ENCODE measurements at places on chromosomes 12 and 14.

GRCh38 chr12:13200841-13201240 lies 4.3 kb downstream of the EMP1 start:
- no peak for DNase-seq

GRCh38 chr12:106759526-106760183 lies 14.8 kb upstream of the RIC8B start:
- DNase-seq = no peak

- no peak for DNase-seq
Observed at GRCh38 chr12:132275110-132275531, 54.3 kb downstream of the GALNT9 start.

- DNase-seq = no peak
Observed at GRCh38 chr12:107311682-107312081, 218.3 kb upstream of the CRY1 start.

DNA sequence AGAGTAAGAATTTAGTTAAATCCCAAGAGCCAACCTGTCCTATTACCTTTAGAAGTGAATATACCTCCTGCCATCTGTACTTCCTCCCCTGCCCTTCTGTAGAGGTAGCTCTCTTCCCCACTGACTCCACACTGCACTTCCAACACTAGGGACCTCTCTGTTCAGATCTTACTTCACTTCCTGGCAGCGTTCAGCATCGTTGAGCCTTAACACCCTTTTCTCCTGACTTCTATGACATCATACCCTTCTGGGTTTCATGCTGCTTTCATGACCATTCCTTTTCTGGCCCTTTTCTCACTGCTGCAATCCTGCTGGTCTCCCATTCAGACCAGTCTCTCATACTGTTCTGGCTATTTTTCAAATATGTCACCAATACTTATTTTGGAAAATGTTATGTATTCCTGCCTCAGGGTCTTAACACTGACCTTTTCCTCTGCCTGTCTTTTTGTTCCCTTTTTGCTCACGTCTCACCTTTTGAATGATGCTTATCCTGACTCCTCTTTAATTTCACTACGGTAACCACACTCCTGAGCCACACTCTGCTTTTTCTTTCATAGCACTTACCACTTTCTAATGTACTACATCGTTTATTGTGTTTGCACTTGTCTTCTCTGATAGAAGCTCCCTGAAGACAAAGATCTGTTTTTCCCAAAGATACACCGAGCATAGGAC lies 67.6 kb downstream of the PLEKHA5 start:
- DNase-seq = no peak

GRCh38 chr14:71300566-71301330 lies 393.5 kb downstream of the PCNX1 start:
- DNase-seq = no peak

- no peak for DNase-seq
Observed at GRCh38 chr12:162467-163307, 51.3 kb downstream of the SLC6A12 start.

DNA sequence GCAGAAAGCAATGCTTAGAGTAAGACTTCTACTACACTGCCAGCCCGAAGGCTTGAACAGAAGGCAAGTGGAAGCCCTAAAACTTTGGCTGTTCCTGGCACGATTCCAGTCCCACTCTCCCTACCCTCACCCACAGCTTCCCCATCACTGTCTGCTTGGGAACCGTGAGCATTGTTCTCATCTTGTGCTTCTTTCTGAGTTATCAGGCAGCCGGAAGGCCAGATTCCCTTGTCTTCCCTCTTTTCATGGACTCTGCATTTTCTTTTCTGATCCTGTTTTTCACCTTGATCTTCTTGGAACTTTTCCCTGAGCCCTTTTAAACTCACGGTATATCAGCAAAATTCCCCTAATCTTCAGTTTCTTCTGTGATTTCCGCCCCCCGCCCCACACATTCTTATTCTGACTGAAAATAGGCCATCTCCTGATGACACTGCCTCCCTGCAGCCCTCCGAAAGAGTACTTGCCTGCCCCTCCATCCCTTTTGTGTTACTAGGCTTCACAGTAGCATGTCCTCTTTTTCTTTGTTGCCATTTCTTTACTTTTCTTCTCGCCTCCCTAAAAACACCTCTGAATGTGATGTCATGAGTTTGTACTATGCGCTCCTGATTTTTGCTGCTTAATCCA lies 29.9 kb downstream of the RCOR1 start:
- peak; percentile 24 for DNase-seq

DNA sequence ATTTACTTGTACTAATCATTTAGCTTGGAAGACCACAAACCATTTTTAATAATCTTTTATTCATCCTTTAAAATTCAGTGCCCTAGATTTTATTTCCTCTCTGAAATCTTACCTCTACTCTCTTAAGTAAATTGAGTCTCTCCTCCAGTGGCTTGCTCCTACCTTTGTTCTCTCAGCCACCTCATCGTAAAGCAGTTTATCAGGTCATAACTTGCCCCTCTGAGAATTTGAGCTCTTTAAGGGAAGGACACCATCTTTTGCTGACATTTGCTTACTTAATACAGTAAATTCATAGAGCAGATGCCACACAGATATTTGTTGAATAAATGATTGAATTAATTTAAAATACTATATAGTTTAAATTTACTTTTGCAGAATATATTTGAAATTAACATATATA lies 794.3 kb downstream of the C12orf50 start:
- no peak for DNase-seq

GRCh38 chr12:91833780-91834359 lies 311.8 kb downstream of the BTG1 start:
- DNase-seq = no peak

DNA sequence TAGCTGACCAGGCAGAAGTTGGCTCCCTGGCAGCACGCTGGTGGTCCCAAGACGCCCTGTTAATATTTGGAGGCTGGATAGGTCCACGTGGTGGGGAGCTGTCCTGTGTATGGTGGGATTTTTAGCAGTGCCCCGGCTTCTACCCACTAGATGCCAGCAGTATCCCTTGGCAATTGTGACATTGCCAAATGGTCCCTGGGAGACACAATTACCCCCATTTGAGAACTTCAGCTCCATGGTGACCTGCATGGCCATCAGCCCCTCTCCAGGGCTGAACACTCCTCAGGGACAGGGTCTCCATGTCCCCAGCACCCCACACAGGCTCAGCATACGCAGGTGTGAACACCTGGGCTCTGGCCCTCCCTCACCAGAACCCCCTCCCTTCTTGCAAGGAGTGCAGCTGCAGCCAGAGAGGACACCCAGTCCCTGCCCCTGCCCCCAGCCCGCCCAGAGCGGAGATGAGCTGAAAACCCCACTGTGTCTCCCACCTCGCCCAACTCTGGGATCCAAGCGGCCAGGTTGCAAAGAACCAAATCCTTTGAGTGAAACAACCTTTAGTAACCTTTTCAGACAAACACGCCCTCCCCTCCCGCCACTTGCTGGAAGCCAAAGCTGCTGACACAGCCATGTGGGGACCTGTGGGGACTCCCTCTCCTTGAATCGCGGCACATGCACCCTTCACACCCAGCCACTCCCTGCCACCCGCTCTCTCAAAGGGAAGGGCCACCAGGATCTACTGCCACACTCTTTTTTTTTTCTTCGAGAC lies 120.4 kb downstream of the CALM1 start:
- no peak for DNase-seq

DNA sequence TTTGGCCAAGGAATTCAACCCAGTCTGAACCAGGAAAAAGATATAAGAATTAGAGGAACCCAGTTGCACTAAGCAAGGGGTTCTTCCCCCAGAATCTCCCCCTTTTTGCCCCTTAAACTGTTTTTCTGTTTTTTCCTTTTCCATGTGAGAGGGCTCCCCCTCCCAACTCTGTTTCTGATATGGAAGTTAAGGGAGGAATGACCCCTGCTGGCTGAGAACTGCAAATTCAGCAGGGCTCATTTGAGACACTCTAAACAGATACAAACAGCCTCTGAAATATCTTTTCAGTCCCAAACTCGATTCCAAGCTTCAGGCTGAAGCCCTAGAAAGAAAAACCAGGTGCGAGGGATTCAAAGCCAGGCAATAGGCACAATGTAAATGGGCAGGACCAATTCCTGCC lies 132.7 kb downstream of the SLC41A2 start:
- no peak for DNase-seq
